ENCODE measurements at places on chromosomes 6 and 20. TPM values are rescaled to one million over a fixed set of nuclear protein-coding genes. Genes with fewer than 3 reads are reported as not detected.

IL17F gene
- not detected for total RNA-seq

- no peaks in the 10 kb centered on the region for H3K4me1 ChIP-seq
- no peak overlapping the region for H3K27ac ChIP-seq
- H3K4me3 ChIP-seq, result no peak overlapping the region
These were observed 391.2 kb upstream of the MAP3K7 start for GRCh38 chr6:90978046-90978445.

ZBP1 gene
- 17.8 TPM for total RNA-seq

APCDD1L gene
- total RNA-seq, result not detected

GRCh38 chr6:22082218-22082617, 214.6 kb downstream of the PRL start:
- H3K4me3 ChIP-seq, result no peak overlapping the region
- no peaks in the 10 kb centered on the region for H3K36me3 ChIP-seq
- no peaks in the 10 kb centered on the region for H3K27me3 ChIP-seq
- no peaks in the 10 kb centered on the region for H3K4me1 ChIP-seq
- no peak overlapping the region for H3K27ac ChIP-seq

FAM83B gene
- total RNA-seq, result not detected

- H3K27me3 ChIP-seq, result no peaks in the 10 kb centered on the region
- no peak for DNase-seq
- H3K27ac ChIP-seq, result no peak overlapping the region
- H3K4me3 ChIP-seq, result no peak overlapping the region
These were observed 40.9 kb downstream of the CDKAL1 start for GRCh38 chr6:20575125-20575524.

GRCh38 chr6:134177753-134178160, 125.3 kb upstream of the SLC2A12 start:
- DNase-seq, result no peak
- no peaks in the 10 kb centered on the region for H3K27me3 ChIP-seq
- H3K4me3 ChIP-seq, result peak overlapping the region; percentile 93
- H3K27ac ChIP-seq, result peak overlapping the region; percentile 85
- H3K4me1 ChIP-seq, result peaks cover 45% of the 10 kb centered on the region
- peaks cover 12% of the 10 kb centered on the region for H3K36me3 ChIP-seq

ADGRF5 gene
- total RNA-seq, result not detected

KHDC1L gene
- not detected for total RNA-seq

SLC22A23 gene
- total RNA-seq, result 0.24 TPM
